ENCODE measurements at places on chromosomes 16 and 17. TPM values are rescaled to one million over a fixed set of nuclear protein-coding genes. Genes with fewer than 3 reads are reported as not detected.

DNA sequence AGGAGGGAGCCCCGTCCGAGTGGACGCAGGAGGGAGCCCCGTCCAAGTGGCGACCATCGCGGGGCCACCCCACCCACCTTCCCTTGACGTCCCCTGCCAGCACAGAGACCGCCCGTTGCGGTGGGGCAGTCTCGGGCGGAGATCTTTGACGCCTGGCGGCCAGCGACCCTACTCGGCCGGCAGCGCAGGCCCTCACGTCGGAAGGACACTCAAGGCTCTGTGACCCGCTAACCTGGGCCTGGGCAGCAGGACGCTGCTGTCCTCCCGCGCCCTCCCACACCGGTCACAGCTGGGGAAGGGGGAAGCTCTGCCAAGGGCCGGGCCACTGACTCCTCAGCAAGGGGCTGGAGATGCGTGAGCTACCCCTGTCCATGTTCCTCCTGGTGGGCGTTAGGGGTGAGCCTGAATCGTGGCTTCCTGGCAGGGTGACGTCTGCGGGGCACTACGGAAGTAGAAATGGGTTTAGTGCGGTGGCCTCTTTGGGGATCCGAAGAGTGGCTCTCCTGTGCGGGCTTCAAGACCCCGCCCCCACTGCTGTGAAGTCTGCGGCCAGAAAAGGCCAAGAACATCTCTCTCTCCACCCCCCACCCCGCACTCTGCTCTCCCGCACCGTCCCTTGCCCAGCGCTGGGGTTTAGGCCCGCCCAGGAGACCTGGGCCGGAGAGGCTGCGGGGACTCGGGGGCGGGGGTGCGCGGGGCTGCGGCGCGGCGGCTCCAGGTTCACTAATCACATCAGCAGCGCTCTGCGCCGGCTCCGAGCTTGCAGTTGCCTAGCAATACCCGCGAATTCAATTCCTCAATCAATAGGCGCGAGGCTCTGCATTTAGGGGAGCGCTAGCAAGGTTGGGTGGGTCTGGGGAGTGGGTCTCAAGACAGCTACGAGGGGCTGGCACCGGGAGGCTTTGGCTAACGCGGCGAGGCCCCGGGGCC is 5.8 kb downstream of the CBX8 start:
- no peak for DNase-seq

DNA sequence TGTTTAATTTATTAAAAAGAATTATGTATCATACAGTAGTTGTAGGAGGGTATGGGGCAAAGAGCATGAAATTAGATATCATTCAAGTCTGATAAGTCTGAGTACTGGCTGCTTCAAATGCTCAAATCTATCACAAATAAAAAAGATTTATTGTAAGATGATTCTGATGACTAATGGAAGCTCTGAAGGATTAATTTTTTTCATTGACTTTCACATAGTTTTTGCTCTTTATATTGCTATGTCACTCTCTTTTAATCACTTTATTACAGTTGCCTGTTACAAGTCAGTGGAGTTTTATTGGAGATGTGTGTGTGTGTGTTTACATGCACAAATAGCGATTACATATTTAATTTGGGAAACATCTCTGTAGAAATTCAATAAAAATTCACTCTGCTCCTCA is 15.0 kb downstream of the MAP2K4 start:
- DNase-seq: no peak

DNA sequence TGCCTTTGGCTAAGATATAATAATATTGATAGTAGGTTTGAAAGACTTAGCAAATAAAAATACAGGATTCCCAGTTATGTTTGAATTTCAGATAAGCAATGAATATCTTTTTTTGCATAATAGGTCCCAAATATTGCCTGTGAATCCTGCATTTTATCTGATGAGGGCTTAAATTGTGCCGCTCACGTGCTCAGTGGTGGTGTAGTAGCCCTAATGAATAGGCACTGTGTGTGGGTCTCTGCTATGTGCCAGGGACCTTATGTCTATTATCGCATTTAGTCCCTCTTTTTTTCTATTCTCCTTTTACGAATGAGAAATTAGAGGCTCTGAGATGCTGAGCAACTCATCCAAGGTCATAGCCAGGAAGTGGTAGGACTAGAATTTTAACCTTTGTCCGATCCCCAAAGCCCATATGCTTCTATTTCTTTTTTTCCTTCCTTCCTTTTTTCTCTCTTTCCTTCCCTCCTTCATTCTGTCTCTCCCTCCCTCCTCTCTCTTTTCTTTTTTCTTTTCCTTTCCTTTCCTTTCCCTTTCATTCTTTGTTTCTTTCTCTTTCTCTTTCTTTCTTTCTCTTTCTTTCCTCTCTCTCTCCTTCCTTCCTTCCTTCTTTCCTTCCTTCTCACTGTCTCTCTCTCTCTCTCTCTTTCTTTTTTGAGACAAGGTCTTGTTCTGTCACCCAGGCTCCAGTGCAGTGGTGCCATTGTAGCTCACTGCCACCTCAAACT is 47.2 kb downstream of the RGS9 start:
- no peak for DNase-seq

- peak; percentile 26 for DNase-seq
These were observed 1239.8 kb upstream of the GOT2 start for GRCh38 chr16:59973966-59974365.

GRCh38 chr17:8969901-8970300 is 4.4 kb upstream of the PIK3R5 start:
- no peak for DNase-seq

GRCh38 chr16:49344401-49344800 is 29.2 kb upstream of the C16orf78 start:
- DNase-seq: no peak

DNA sequence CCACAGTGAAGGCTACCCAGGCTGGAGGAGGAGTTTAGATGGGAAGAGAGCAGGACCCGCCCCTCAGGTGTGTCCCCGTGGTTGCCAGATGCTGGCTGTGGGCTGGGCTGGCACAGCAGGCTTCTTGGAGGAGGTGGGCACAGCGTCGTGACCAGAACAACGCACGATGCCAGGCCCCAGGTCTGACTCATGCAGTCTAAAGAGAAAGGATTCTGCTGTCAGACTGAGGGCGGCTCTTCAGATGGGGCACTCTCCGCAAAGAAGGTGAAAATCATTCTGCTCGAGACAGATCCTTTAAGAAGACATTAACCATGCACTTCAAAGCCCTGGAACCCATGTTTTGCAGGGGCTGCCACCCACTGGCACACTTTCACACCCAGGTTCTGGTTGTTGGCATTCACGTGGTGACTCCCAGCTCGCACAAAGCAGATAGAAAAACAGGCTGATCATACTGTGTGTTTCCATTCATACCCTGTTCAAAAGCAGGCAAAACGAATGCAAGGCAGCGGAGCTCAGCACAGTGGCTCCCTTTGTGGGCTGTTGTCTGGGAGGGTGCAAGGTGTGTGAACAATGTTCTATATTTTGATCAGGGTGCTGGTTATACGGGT is 19.0 kb downstream of the CACNG4 start:
- DNase-seq: peak; percentile 38

DNA sequence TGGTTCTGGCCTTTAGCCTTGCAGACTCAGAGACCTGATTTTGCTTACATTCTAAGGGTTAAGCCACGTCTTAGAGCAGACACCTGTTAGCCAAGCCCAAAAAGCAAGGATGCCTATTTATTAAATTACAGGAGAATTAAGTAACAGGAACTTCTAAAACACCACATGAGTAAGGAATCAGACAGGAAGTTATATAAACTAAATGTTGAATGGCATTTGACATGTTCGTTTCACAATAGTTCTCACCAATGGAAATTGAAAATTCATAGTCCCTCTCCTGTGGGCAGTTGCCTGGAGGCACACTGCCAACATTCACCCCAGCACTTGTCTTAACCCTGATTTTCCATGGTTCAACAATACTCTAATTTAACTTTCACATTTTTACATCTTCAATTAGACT is 9.0 kb downstream of the KRTAP9-7 start:
- DNase-seq: no peak

- DNase-seq: no peak
These were observed 33.3 kb downstream of the STAT5A start for GRCh38 chr17:42321555-42321954.

GRCh38 chr17:35084987-35085386 is 21.5 kb upstream of the RFFL start:
- peak; percentile 41 for DNase-seq

- no peak for DNase-seq
These were observed 8.0 kb downstream of the TAX1BP3 start for GRCh38 chr17:3660311-3660891.

DNA sequence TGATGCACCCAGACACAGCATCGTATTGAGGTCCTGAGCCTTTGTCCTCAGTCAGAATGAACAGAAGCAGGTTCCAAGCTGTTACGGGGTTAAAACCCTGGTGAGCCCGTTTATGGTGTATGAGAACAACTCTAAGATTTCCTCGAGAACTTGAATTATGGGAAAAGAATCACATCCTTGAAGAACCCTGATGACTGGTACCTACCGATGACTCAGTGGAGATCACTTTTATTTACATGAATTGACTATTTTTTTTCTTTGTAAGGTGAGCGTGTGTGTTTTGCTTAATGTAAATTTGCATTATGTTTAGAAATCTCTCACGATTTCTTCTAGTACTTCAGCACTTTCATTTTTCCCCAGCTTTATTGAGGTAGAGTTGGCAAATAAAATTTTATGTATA is 3.3 kb upstream of the KRTAP4-4 start:
- no peak for DNase-seq

DNA sequence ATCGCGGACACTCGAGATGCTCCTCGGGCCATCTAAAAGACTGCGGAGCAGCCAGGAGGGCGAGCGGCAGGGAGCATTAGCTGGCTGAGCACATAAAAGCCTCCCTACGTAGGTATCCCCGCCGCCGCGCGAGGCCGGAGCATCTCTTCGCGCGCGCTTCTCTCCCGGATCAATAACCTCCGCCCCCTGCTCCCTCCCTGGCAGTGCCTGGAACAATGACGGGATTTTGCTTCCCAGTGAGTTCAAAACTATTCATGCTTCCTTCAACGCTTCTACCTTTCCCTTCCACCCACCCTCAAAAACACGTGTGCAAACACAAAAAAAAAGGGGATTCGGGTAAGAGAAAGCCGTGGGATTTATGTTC is 984 bp downstream of the CENPV start:
- DNase-seq: no peak

DNA sequence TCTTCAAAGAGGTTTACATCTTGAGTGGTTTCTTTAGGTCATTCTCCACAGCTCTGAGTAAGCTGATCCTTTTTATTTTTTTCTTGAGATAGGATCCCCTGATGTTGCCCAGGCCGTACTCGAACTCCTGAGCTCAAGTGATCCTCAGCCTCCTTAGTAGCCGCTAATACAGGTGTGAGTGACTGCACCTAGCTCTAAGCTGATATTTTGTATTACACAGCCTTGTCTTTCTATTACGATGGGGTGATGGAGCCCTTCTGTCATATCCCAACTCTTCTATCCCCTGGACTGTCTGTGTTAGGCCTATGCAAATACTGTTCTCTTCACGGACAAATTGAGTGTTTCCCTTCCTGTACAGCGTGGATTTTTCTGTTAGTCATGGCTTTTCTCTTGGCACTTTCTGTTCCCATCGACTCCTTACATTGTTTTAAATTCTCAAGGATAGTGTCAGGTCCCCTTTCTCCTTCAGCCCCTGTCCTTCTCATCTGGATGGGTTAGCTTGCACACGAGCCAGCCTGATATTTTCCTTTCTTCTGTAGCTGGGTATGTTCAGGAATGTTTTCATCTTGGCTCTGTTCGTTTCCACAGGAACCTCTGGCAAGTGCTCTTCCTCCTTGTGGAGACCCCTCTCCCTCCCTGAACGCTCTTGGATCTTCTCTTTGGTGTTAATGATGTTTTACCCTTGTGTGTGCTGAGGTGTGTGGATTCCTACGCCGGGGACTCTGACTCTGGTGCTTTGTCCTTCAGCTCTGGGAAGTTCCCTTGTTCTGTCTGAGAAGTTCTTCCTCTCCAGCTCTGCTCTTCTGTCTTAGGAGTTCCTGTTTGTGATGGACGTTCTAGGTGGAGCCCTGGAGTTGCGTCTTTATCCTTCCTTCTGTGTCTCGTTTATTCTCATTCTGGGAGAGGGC is 2.3 kb downstream of the BANP start:
- no peak for DNase-seq

- no peak for DNase-seq
These were observed 70.7 kb upstream of the HNF1B start for GRCh38 chr17:37815536-37815935.

GRCh38 chr17:35540589-35541404 is 3.3 kb upstream of the SLFN12L start:
- DNase-seq: peak; percentile 64

- DNase-seq: peak; percentile 60
These were observed 36.8 kb downstream of the CHD9 start for GRCh38 chr16:53091466-53092211.

GRCh38 chr17:74842146-74842598 is 17.5 kb downstream of the GRIN2C start:
- DNase-seq: no peak

DNA sequence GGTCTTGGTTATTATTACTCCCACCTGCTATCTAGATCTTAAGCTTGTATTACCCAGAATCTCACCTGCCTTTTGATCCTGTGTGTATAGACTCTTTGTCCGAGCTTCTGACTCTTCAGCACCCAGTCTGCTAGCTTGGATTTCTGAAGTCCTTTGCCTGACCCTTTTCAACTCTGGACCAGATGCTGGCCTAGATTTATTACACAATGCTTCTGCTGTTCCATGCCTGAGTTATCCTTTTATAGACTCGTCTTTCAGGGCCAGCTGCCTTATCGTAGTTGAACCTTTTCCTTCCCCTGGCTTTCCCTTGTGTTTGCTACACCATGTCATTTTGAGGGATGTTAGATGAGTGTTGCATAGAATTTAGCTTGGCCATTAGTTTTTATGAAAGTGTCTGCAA is 32.6 kb downstream of the RHOT1 start:
- no peak for DNase-seq

GRCh38 chr17:55086635-55087058 is 118.1 kb downstream of the STXBP4 start:
- peak; percentile 79 for DNase-seq

DNA sequence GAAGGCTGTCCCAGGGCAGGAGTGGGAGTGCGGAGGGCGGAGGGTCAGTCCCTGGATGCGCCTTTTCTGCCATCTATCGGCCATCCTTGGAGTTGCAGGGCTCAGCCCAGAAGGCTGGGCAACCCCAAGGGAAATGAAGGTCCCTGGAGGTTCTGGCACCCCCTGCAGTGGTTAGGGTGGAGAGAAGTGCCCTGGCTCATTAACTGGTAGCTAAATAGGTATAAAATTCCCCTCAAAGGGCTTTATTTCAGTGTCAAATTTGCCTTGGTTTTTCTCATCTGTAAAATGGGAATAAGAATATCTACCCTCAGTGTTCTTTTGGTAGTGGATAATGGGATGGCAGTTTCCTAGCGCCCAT is 22.4 kb downstream of the C17orf75 start:
- peak; percentile 53 for DNase-seq

GRCh38 chr16:27722207-27722606 is 172.3 kb downstream of the KATNIP start:
- DNase-seq: no peak

- DNase-seq: no peak
These were observed 27.8 kb downstream of the GNPTG start for GRCh38 chr16:1379304-1380076.

GRCh38 chr16:69318911-69319289 is 7.8 kb downstream of the VPS4A start:
- DNase-seq: no peak

Gene SCNN1G
- not detected for total RNA-seq

Gene KRT32
- not detected for total RNA-seq

Gene RHBDF1
- 12.4 TPM for total RNA-seq

Gene KRT28
- total RNA-seq: not detected

Gene CCL1
- not detected for total RNA-seq

Gene EVPL
- total RNA-seq: not detected

Gene RNU2-1
- not detected for total RNA-seq

Gene MYH13
- total RNA-seq: not detected

Gene CCDC200
- not detected for total RNA-seq

Gene ZSCAN10
- total RNA-seq: not detected
